Osteocyte (in vitro differentiated cells): ENCODE measurements at places on chromosomes 5 and 9.

DNA sequence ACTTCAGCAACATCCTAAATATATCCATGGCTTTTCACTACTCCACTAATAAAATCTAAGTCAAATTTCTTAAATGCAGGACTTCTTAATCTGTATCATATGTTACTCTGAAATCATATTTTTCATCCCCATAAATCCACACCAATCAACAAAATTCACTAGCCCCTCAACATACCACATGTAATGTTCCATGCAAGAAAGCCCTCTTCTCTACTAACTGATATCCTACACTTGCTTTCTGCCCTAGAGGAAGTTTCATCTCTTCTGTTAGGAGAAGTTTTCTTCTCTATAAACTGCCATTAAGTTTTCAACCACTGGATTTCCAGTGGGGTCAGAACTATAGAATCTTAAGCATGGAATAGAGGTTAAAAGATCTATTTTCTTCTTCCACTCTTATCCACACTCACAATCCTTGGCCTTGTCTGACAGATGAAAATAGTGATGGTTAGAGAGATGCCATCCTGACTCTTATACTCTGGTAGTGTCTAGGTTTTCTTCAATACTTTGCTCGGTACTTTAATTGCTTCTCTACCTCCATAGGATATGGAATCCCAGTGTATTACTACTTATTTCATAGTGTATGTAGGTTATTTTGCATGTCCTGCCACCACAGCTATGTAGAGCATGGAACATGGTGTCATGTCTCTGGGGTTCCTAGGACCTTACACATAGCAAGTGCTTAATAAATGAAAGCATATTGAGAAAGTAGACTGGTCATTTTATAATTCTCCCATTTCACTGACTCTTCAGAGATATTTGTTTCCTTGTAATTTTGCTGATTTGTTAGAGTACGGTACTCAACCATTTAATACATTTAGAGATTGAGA lies 48.4 kb downstream of the ALDH1A1 start:
- DNase-seq, result no peak

- DNase-seq, result no peak
Observed at GRCh38 chr5:121974261-121974660, 12.5 kb downstream of the SRFBP1 start.

GRCh38 chr5:150146235-150146634 lies 9.4 kb downstream of the PDGFRB start:
- DNase-seq, result no peak

DNA sequence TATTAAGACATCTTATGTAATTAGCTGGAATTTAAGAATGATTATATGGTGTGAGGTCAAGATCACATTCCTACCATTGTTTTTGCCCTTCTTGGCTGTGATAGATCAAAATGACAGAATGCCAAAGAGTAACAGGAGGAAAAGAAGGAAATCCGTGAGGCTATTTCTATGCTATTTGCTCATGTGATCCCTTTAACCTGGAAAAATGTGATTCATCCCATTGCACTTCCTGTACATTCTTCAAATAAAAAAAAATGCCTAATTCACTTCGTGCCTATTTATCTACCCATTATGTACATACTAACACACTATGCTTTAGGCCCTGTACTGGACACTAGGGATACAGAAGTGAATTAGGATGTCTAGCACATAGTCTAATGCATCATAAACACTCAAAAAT lies 154.1 kb upstream of the PAPPA start:
- DNase-seq, result no peak

GRCh38 chr5:100818340-100818739 lies 84.7 kb downstream of the ST8SIA4 start:
- DNase-seq, result no peak

GRCh38 chr5:140150201-140150600 lies 24.5 kb downstream of the IGIP start:
- no peak for DNase-seq

- DNase-seq, result no peak
Observed at GRCh38 chr9:135908754-135909204, 1.4 kb upstream of the CAMSAP1 start.
